ENCODE measurements at places on chromosomes 12 and 14.
A peak's percentile ranks its signal among the peaks of the same experiment; 100 is the strongest.

GRCh38 chr14:79629411-79630287 lies 581.7 kb downstream of the DIO2 start:
- DNase-seq = no peak

DNA sequence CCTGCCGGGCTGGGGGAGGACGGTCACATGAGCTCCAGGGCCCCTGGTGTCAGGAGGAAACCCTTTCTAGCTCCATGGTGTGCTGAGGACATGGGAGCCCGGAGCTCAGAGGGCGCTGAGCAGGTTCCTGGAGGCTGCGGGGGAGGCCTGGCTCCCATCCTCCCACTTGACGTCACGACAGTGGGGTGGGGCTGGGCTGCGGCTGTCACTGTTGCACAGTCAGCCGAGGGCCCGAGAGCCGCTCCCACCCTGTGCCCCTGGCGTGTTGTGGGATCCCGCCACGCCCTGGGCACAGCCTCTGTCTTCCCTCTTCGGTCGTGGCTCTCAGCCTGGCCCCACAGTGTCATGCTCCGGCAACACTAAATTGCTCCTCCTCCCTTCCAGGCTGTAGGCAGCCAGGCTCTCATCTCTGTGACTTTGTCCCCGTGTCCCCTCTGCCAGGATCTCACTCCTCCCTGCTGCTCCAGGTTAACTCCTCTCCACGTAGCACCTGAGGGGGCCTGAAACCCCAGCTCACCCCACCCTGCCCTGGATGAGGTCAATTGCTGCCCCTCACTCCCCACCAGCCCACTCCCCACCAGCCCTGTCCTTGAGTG lies 33.0 kb downstream of the BEGAIN start:
- DNase-seq = no peak

DNA sequence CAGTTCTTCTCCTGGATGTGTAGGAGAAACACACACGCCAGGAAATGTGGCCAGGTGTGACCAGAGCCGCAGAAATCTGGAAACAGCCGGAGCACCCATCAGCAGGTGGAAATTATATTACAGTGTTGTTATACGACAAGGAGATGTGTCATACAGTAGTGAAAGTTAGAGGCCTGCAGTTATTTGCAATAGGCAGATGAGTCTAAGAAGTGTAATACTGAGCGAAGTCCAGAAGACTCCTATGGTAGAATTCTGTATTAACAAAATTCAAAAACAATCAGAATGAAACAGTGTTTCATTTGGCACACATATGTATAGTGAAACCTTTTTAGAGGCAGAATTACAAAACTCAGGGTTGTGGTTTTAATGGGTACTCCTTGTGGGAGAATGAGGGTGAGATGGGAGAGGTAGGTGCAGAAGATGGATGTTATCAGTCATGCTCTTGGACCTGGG lies 39.3 kb upstream of the AMN start:
- no peak for DNase-seq

DNA sequence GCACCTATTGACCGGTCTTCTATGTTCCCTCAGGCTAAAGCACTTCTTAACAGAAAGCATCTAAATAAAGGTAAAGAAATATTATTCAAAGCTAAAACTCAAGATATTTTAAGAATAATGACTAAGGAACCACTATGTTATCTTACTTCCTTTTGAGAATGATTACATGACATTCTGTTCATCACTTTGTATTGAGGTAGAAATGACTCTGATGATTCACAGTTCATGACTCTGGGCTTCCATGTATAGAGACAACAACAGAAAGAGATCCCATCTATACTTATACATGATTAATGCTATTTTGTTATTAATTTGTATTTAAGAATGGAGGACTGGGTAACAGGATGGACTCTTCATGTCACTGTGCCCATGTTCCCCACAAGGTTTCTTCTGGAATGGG lies 218.3 kb upstream of the OR4E1 start:
- no peak for DNase-seq

GRCh38 chr14:100575266-100575995 lies 11.8 kb downstream of the BEGAIN start:
- no peak for DNase-seq

GRCh38 chr12:69428351-69429073 lies 41.7 kb upstream of the FRS2 start:
- DNase-seq = no peak

DNA sequence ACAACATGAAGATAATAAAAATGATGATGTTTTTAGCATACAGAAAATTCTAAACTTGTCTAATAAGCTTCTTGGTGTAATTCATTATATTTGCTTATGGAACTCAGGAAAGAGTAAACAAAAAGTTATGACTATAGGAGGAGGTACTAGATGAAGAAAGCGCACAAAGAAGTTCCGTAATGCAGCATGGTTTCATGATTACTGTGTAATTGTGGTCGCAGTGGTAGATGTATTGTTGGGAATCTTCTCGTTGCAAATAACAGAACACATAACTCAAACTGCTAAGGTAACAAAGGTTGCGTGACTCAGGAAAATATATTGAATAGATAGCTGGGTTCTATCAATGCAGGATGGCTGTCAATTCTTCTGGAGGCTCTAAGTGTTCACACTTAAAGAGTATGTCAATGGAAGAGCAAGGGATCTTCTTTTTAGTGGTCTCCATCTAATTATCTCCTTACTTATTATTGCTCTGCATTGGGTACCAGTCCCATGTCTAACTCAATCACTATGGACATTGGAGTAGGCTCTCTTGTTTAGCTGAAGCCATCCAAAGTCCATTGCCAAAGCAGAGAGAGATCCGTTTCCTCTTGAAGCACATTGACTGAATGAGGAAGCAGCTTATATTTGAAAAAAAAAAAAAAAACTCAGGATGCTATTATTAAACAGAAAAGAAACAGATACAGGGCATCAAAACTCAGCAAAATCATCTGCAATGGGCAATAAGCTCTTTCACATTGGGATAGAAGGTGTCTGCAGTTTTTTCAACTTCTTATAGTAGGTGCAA lies 283.4 kb upstream of the ATP2B1 start:
- no peak for DNase-seq

DNA sequence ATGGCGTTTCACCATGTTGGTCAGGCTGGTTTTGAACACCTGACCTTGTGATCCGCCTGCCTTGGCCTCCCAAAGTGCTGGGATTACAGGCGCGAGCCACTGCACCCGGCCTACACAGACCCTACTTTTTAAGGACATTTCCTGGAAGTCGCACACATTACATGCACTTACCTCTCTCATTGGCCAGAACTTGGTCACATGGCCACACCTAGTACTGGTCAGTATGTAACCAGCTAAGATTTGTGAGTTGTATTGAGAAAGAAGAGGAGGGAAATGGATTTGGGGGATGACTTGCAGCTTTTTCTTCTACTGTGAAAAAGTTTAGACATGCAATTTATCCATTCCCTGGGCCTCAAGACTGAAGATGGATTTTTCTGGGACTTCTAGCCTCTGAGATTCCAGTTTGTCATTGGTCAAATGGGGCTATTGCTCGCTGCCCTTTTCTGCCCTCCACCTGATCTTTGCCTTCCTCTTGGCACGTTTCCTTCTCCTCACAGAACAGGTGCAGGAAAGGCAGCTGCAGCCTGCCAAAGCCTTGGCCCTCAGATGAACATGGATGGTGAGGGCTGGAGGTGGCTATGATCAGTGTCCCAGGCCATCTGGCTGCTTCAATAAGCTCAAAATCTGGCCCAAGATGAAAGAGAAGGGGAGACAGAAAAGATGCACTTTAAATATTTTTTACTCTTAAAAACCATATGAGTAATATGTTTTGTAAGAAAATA lies 7.1 kb upstream of the ZDHHC22 start:
- DNase-seq = no peak

GRCh38 chr12:49368240-49368600 lies 958 bp downstream of the SPATS2 start:
- no peak for DNase-seq

DNA sequence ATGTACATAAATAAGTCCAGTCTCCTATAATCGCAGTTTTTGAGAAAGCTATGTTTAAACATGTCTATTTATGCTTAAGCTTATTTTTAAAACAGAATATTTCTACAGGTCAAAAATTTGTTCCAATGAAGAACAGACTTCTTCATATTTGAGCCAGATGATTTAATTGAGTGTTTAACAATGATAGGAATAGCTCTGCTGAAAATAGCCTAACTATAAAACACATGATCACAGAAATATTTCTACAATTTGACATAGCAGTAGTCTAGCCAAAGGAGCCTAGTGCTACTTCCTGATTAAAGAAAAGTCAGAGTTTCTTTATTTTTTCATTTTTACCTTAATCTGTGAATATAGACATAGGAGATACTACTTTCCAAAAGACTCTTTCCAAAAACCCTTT lies 29.4 kb downstream of the DCP1B start:
- no peak for DNase-seq

GRCh38 chr12:90938451-90938850 lies 16.5 kb downstream of the CCER1 start:
- DNase-seq = no peak

GRCh38 chr14:69877492-69877891 lies 1.7 kb upstream of the SMOC1 start:
- no peak for DNase-seq

- no peak for DNase-seq
Measured at GRCh38 chr12:124397807-124398577, 103.1 kb downstream of the RFLNA start.

DNA sequence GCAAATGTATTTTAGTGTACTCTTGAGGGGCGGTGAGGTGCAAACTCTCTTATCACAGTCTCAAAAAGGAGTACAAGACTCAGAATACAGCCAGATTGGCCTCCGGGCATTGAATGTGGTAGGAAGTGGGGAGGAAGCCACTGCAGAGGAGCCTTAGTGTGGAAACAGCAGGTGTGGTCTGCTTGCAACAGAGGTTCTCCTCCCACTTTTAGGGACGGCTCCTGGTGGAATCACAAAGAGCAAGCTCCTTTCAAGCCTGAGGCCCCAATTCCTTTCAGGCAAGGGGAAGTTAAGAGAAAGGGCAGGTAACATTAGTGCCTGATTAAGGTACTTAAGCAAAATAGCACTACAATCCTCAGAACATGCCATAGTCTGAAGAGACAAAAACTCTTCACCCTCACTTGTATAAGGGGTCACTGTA lies 23.7 kb upstream of the SLC2A3 start:
- DNase-seq = peak; percentile 45

DNA sequence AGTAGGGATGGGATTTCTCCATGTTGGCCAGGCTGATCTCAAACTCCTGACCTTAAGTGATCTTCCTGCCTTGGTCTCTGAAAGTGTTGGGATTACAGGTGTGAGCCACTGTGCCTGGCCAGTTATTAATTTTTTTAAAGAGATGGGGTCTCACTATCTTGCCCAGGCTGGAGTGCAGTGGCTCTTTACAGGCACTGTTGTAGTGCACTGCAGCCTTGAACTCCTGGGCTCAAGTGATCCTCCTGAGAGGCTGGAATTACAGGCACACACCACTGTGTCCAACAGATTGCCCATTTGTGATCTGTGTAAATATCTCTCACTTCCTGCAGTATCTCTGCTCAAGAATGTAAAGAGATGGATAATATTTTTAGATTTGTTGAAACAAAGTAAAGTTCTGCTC lies 45.9 kb downstream of the PTPN11 start:
- no peak for DNase-seq

GRCh38 chr12:65266408-65266807 lies 12.1 kb upstream of the MSRB3 start:
- DNase-seq = no peak

- DNase-seq = no peak
Measured at GRCh38 chr14:89162586-89162985, 254.4 kb downstream of the FOXN3 start.

DNA sequence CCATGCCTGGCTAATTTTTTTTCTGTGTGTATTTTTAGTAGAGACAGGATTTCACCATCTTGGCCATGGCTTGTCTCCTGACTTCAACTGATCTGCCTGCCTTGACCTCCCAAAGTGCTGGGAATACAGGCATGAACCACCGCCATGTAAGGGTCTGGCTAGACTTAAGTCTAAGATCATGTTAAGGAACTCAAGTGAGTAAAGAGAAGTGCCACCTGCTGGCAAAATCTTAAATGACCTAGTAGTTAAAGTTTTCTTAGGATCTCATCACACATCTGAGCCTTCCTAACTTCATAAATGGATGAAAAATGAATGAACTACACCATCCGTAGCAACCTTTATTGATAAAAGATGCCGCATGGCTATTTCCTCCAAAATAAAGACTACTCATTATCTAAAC lies 1.7 kb upstream of the C12orf56 start:
- no peak for DNase-seq

DNA sequence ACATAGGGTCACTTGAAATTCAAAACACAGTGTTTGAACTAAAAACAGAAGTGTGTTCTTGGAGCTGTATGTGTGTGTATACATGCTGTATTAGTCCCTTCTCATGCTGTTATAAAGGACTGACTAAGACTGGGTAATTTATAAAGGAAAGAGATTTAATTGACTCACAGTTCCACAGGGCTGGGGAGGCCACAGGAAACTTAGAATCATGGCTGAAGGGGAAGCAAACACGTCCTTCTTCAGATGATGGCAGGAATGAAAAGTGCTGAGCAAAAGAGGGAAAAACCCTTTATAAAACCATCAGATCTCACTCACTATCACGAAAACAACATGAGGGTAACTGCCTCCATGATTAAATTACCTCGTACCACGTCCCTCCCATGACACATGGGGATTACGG lies 224.1 kb downstream of the BCAT1 start:
- DNase-seq = peak; percentile 25

GRCh38 chr12:124157406-124157805 lies 137.5 kb upstream of the RFLNA start:
- DNase-seq = no peak

DNA sequence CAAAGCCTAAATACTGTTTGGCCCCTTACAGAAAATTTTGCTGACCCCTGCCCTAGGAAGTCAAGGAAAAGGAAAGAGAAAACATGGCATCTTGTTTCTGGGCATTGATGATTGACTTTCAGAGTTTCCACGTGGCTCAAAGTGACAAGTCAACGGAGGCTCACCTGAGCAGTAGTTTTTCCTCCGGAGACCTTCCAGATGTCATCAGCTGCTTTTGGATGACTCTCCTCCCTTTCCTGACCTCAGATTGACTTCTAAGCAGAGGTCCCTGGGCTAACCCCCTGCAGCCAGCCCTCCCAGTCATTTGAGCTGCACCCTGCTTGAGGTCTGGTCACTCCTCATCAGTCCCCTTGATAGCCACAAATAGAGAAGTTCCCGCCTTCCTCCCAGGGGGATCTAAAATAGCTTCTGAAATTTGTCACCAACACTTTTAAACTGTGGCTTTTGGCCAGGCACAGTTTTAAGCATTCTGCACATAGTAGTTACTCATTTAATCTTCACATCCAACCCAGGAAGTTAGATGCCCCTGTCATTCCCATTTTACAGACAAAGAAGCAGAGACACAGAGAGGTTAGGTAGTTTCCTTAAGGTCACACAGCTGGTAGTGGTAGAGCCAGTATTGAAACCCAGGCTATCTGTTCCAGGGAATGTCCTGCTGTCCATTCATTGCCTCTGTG lies 143.4 kb downstream of the CHST11 start:
- DNase-seq = no peak

DNA sequence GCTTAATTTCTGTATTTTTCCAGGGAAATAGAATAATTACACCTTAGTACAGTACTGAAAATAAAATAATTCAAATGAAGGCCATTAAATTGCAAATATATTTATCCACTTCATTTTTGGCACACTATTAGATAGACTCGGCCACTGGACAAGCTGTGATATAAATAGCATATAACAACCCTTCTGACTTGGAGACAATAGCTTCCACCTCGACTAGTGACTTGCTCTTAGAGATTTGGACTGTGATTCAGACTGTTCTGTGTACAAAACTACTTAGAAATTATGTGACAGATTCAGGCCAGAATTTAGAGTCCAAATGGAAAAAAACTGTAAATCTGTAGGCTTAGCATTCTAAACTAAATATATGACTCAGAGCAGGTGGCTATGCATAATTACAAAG lies 949.9 kb downstream of the LRFN5 start:
- no peak for DNase-seq

Measured in activated naive CD4-positive, alpha-beta T cell treated with Interleukin-2 at 50 U/mL for 16 hours (primary cell).